ENCODE measurements at places on chromosomes 6 and 20. TPM values are rescaled to one million over a fixed set of nuclear protein-coding genes. Genes with fewer than 3 reads are reported as not detected.
A peak's percentile ranks its signal among the peaks of the same experiment; 100 is the strongest.

GRCh38 chr6:5552243-5552642 lies 290.9 kb downstream of the FARS2 start:
- DNase-seq: no peak

DPPA5 gene
- not detected for total RNA-seq

WFDC10B gene
- total RNA-seq: not detected

FAM162B gene
- 3.8 TPM for total RNA-seq

GRCh38 chr6:14440215-14440910 lies 322.8 kb downstream of the CD83 start:
- no peak for DNase-seq

DNA sequence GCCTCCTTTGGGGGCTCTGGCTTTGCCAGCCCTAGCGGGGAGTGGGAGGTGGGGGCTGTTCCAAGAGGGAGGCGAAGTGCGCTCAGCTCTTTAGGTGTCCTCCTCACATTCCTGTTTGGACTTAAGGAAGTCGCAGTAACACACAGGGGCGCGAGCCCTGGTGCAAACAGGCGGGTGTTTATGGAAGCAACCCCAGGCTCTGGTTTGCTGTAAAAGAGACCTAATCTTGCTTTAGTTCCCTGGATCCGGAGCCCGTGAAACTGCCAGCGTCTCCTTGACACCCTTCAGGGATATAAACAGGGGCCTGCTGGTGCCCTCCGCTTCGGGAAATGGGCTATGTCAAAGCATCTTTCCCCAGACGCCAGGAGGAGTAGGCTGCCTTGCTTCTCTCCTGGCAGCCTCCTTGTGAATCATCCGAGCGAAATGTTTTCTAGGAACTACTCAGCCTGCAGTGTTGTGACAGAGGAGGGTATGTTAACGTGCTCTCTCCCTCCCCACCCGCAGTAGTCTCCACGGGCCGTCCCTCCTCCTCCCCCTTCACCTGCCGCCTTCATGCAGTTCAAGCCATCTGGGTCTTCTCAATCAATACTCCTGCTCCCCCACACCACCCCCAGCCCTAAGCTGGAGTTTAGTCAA lies 168.0 kb upstream of the LRFN2 start:
- DNase-seq: no peak

QKI gene
- total RNA-seq: 107 TPM

GPLD1 gene
- 0.43 TPM for total RNA-seq

DNA sequence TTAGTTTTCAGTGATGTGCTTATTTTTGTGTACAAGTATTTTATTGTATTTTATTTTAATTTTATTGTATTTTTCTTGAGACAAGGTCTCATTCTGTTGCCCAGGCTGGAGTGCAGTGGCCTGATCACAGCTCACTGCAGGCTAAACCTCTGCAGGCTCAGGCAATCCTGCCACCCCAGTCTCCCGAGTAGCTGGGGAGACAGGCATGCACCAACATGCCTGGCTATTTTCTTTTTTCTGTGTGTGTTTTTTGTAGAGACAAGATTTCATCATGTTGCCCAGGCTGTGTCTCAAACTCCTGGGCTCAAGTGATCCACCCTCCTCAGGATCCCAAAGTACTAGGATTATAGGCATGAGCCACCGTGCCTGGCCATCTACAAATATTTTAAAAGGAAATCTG lies 146.3 kb downstream of the MANEA start:
- no peak for DNase-seq

GRCh38 chr6:124123617-124124209 lies 320.0 kb downstream of the NKAIN2 start:
- no peak for DNase-seq

DNA sequence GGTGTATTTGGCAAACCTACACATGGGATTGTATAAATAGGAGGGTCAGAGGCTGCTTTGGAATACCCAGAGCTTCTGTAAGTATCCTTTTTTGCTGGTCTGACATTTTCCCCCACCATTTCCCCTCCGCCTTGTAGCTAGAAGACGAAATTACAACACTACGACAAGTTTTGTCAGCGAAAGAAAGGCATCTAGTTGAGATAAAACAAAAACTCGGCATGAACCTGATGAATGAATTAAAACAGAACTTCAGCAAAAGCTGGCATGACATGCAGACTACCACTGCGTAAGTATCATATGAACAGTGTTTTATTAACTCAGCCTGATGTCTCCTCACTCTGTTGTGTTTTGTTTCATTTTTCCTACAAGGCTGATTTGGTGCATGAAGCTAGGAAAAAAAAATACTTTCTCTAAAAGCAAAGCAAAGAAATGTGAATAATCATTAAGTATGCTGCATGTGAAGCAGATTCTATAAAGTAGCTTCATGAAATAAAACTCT lies 72.7 kb downstream of the HDDC2 start:
- no peak for DNase-seq

ELOVL4 gene
- not detected for total RNA-seq

- no peak for DNase-seq
Measured at GRCh38 chr6:160178271-160178670, 56.7 kb downstream of the SLC22A1 start.

DNA sequence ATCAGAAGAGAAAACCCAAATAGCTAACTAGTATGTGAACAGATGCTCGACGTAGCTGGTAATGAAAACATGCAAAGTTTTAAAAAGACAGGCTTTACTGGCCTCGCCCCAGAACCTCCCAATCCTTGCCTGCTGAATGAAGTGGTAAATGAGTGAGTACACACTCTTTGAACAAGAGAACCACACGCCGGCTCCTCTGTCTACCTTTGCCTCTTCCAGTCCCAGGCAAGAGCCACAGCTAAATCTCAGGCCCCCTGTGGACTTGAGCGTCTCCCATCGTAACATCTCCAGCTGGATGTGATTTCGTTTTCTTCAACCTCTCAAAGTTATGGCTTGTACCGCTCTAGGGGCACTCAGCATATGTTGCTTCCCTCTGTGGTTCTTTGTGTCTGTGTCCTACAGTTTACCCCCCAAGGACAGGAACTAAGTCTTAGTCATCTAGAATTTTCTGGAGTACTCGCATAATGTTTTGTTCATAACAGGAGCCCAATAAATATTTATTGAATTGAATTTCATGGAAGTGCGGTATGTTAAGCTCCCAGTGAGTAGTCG lies 153.2 kb upstream of the TAB2 start:
- DNase-seq: no peak

GRCh38 chr6:63529498-63529897 lies 42.8 kb upstream of the LOC128125822 start:
- DNase-seq: no peak

- no peak for DNase-seq
Measured at GRCh38 chr6:150299873-150300485, 68.8 kb upstream of the IYD start.

- peak; percentile 83 for DNase-seq
Measured at GRCh38 chr6:42978487-42978838, 518 bp downstream of the PEX6 start.

ELOVL2 gene
- total RNA-seq: 1.0 TPM

SLC22A1 gene
- total RNA-seq: 0.61 TPM

SLC2A10 gene
- 24.8 TPM for total RNA-seq

ISM1 gene
- total RNA-seq: 2.7 TPM

GRCh38 chr20:61749406-61750075 lies 316.1 kb downstream of the TAF4 start:
- DNase-seq: no peak

DNA sequence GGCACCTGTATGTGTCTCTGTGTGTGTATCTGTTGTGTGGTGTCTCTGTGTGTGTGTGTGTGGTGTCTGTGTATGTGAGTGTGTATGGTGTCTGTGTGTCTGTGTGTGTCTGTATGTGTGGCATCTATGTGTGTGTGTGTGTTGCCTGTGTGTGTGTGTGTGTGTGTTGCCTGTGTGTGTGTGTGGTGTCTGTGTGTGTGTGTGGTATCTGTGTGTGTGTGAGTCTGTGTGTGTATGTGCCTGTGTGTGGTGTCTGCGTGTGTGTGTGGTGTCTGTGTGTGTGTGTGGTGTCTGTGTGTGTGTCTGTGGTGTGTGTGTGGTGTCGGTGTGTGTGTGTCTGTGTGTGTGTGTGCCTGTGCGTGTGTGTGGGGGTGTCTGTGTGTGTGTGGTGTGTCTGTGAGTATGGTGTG lies 31.7 kb upstream of the VEGFA start:
- DNase-seq: no peak

GRCh38 chr20:24994470-24995368 lies 2.2 kb upstream of the APMAP start:
- peak; percentile 83 for DNase-seq

RRAGD gene
- total RNA-seq: 22.8 TPM

PARD6B gene
- 5.0 TPM for total RNA-seq

LY6G6F gene
- not detected for total RNA-seq

GRCh38 chr6:56483929-56484328 lies 158.8 kb downstream of the DST start:
- no peak for DNase-seq

- DNase-seq: no peak
Measured at GRCh38 chr6:159193923-159194322, 24.7 kb downstream of the FNDC1 start.

GRCh38 chr6:2502096-2502997 lies 248.4 kb downstream of the MYLK4 start:
- DNase-seq: no peak

DNA sequence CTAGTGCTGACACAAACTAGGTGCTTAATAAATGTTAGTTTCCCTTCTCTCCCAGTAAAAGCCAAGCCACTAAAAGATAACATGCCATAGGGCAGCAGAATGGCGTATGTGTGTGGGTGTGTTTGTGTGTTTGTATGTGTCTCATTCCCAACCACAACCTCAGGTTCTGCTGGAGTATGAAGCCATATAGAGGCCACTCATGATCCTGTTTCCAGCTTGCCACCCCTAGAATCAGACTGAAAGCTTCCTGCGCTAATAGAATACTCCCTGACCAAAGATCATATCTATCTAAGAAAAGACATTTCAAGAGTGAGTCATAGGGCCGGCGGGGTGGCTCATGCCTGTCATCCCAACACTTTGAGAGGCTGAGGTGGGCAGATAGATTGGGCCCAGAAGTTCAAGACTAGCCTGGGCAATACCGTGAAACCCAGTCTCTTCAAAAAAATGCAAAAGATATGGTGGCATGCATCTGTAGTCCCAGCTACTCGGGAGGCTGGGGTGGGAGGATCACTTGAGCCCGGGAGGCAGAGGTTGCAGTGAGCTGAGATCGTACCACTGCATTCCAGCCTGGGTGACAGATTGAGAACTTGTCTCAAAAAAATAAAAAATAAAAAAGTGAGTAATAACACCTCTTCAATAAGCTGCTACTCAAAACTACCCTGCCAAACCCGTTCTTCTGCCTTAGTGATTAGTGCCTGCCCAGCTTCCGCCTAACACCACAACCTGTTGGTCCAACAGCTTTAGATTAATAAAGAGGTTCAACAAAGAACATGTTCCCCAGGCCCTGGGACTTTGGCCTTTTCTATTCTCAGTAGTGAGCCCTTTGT lies 11.8 kb upstream of the SNRPC start:
- DNase-seq: no peak

DNA sequence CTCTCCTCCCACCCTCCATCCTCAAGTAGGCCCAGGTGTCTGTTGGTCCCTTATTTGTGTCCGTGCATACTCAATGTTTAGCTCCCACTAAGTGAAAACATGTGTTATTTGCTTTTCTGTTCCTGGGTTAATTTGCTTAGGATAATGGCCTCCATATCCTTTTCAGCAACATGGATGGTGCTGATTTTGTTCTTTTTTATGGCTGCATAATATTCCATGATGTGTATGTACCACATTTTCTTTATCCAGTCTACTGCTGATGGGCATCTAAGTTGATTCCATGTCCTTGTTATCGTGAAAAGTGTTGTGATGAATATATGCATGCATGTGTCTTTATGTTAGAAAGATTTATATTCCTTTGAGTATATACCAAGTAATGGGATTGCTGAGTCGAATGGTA lies 314.9 kb upstream of the IRAK1BP1 start:
- DNase-seq: no peak

GRCh38 chr6:47221565-47221964 lies 88.1 kb downstream of the TNFRSF21 start:
- DNase-seq: no peak

DNA sequence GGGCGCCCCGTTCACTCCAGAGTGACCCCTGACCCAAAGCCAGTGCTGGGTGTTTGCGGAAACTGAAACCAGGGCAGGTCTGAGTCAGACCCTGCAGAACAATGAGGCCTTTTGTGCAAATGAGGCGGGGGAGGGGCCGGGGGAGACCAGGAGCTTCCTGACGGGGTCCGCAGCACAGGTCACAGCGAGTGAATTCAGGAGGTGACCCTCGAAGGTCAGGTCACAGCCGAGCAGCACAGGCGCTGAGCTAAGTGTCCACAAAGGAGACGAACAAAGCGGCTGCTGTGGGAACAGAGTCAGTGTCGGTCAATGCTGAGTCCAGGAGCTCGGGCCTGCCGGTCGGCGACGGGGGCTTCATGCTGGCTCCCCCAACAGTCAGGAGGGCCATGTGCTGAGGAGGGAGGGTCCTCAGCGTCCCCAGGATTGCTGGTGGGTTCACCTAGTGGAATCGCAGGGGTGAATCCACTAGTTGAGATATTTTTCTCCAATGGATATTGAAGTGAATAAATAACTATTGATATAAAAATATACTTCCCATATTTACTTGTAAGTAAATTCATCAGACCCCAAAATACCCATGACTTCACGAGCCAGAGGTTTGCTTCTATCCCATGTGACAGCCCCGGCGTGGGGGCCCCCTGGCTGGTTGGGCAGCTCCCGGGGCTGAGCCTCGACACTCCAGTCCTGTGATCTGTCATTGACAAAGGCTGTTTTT lies 188.4 kb upstream of the SULF2 start:
- no peak for DNase-seq
